Body of pancreas (tissue), 4 donors: ENCODE measurements at places on chromosomes 12 and 14.

DNA sequence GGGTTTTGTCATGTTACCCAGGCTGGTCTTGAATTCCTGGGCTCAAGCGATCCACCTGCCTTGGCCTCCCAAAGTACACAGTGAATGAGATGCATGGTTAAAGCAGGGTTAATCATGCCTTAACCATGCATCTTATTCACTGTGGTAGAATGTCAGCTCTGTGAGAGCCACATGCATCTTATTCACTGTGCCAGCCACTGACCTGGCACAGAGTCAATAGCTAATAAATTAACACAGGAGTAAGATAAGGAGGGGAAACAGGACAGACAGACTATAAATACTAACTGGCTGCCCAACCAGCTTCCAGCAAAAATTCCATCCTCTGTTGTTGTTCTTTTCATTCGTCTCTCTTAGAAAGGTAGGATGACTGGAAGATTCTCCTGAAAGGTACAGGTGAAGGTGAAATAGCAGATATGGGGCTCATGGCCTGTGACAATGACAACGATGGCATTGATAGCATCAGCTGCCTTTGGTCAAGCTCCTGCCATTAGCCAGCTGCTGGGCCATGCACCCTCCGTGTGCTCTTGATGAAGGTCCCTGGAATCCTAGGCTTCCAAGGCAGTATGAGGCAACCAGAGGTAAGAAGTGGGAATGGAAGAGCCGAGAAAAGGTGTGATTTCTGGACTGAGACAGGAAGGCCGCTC lies 76.6 kb downstream of the ZNF664 start:
- no peak for DNase-seq
- peaks cover 5% of the 10 kb centered on the region for H3K4me1 ChIP-seq

DNA sequence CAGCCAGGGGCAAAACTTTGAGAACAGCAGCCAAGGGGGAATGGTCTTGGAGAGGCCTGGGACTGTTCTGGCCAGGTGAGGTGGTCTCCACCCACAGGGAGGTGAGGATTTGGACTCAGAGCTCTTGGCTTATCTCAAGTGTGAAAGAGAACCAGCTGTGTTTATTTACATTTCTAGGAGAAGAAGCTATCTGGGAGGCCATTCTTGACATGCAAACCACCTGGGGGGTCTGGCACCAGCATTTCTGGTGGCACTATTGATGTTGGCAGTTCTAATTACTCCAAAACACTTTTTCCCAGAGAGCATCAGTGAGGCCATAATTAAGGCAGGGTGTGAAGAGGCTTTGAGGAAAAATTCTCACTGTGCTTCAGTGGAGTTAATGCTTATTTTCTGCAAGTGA lies 95.1 kb downstream of the CAND1 start:
- H3K4me1 ChIP-seq = no peaks in the 10 kb centered on the region
- no peak overlapping the region for H3K27ac ChIP-seq
- H3K36me3 ChIP-seq = no peaks in the 10 kb centered on the region

GRCh38 chr12:47949441-47950341 lies 13.7 kb upstream of the TMEM106C start:
- no peaks in the 10 kb centered on the region for H3K36me3 ChIP-seq
- no peaks in the 10 kb centered on the region for H3K27me3 ChIP-seq
- no peak overlapping the region for H3K27ac ChIP-seq
- peak; percentile 77 for DNase-seq
- H3K4me3 ChIP-seq = no peak overlapping the region

GRCh38 chr14:74501135-74501614 lies 7.6 kb downstream of the ISCA2 start:
- H3K27me3 ChIP-seq = no peaks in the 10 kb centered on the region
- no peaks in the 10 kb centered on the region for H3K36me3 ChIP-seq
- no peak overlapping the region for H3K4me3 ChIP-seq
- no peak overlapping the region for H3K27ac ChIP-seq
- DNase-seq = peak; percentile 63

DNA sequence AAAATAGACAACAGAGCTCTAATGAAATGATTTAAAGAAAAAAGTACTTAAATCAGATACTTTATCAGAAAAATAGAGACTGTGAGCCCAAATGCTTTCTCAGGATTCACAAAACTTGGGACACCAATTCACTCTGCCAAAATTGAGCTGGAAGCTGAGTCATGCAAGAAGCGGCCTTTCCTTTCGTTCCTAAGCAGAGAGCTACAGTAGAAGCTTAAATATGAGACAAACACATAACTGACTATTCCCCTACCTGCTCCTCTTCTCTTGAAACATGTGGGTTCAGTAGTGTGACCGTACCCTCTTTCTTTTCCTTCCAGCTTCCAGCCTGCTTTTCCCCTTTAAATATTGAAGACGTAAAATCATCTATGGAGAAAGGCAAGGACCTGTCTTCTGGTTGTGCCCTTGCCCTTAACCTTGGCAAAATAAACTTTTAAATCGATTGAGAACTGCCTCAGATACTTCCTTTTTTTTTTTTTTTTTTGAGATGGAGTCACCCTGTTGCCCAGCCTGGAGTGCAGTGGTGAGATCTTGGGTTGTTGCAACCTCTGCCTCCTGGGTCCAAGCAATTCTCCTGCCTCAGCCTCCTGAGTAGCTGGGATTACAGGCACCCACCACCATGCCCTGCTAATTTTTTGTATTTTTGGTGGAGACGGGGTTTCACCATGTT lies 4.4 kb upstream of the SDS start:
- no peaks in the 10 kb centered on the region for H3K36me3 ChIP-seq
- peaks cover 13% of the 10 kb centered on the region for H3K4me1 ChIP-seq
- no peak for DNase-seq
- no peak overlapping the region for H3K27ac ChIP-seq
- H3K4me3 ChIP-seq = no peak overlapping the region
